ENCODE measurements at places on chromosomes 5 and 9.

DNA sequence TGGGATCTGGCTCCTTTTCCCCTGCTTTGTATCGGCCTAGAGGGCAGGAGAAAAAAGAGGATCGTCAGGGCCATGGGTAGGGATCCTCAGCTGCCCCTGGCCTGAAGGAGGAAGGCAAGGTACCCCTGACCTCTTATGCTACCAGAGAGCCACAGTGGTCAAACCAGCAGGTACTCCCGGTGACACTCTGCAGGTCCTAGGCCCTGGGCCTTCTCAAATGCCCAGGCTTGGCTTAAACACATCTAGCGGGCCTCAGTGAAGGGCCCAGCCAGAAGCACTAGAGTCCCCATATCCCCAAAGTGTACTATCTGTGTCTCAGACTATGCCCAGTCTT, 3.5 kb downstream of the IRF1 start:
- DNase-seq = no peak

DNA sequence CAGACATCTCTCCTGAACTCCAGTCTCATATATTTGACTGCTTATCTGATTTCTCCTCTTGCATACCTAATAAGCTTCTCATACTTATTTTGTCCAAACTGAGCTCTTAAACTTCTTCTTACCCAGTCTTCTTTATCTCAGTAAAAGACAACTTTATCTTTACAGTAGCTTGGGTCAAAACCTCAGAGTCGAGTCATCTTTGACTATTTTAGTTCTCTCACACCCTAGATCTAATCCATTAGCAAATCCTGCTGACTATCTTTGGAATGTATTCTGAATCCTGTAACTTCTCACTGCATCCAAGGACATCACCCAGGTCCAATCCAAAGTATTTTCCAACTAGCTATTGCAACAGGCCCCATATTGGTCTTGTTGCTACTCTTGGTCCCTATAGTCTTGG, 11.8 kb upstream of the JAK2 start:
- no peak for DNase-seq

GRCh38 chr9:75803130-75803529, 87.3 kb upstream of the PCSK5 start:
- no peak for DNase-seq

- DNase-seq = no peak
Measured at GRCh38 chr5:148465381-148466235, 81.8 kb downstream of the FBXO38 start.

- no peak for DNase-seq
Measured at GRCh38 chr9:112917987-112918362, 27.3 kb upstream of the SLC46A2 start.

DNA sequence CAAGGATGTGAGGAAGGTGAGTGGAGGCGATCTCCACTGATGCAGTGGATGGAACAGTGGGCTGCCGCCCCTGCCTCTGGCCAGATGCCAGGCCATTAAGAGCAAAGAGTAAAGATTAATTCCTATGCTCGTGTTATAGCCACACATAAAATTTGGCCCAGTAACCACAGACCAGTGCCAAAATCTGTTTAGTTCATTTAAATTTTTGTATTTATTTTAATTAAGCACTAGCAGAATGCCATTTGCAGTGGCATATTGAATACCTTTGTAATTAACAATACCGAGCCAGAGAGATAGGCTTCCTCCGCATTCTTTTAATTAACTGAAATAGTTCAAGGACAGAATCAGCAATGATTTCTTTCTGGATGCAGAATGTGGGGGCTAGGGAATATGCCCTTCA, 179.8 kb downstream of the MED10 start:
- no peak for DNase-seq

- DNase-seq = no peak
Measured at GRCh38 chr5:168002116-168002515, 289.3 kb upstream of the WWC1 start.

DNA sequence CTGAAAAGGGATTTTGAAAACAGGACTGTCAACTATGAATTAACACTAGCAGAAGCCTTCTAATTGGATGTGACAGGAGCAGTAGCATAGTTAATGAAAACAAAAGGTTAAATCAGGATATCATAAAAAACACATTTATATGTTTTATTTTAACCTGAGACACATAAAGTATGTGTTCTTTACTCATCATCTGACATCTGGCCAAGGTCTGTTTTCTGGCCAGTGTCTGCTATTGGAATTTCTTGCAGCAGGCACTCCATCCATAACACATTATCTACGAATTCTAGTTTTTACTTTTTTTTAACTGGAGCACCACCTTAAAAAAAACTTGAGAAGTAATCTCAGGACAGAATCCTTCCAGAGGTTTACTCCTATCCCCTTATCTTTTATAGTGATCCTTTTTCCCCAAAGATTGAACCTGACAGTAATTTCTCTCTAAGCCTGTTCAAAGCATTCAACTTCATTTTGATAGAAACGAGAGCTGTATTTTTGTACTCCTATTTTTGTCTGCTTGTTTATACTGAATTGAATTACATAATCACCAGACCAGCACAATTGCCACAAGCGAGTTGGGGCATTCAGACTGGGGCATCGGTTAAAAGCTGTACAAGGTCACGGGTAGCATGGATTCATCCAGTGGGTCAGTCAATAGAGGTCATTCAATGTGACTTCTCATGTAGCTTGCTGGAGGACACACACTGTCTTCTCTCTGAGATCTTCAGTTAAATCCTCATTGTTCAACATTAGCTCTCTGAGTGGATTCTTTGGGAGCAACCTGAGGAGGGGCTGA, 205.6 kb upstream of the CLINT1 start:
- DNase-seq = no peak

DNA sequence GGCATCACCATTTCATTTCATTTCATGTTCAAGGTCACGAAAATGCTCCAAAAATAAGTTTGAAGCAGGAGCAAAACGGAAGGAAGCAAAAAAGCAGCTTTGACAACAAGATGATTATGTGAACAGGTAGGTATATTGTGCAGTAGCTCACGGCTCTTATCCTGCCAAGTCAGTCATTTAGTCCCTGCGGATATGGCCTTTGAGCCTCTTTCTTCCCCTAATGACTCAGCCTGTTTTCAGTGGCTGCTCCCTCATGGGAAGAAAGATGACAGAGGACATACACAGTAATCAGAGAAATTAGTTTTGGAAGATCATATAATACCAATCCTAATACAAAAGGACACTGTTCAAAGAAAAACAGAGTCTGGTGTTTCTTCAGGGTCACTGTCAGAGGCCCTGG, 155.8 kb upstream of the GRAMD2B start:
- DNase-seq = no peak

- no peak for DNase-seq
Measured at GRCh38 chr9:127038531-127038930, 83.9 kb downstream of the ANGPTL2 start.

- DNase-seq = no peak
Measured at GRCh38 chr9:89483592-89484474, 14.1 kb downstream of the SEMA4D start.

DNA sequence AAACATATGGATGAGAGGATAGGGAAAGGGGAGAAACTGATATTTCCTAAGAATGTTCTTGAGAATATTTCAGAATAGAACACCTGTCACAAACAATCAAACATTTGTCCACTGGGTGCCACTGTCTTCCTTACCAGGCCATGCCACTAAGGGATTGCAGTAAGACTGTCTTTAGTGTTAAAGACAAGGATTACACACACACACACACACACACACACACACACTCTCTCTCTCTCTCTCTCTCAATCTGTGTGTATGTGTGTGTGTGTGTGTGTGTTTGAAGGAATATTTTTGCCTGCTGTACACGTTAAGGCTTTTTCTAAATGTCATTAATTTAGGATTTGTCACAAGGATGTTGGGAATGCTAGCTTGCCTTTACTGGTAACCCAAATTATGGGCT, 54.4 kb downstream of the CCDC192 start:
- peak; percentile 59 for DNase-seq

- no peak for DNase-seq
Measured at GRCh38 chr5:111238431-111239225, 14.4 kb downstream of the CAMK4 start.

DNA sequence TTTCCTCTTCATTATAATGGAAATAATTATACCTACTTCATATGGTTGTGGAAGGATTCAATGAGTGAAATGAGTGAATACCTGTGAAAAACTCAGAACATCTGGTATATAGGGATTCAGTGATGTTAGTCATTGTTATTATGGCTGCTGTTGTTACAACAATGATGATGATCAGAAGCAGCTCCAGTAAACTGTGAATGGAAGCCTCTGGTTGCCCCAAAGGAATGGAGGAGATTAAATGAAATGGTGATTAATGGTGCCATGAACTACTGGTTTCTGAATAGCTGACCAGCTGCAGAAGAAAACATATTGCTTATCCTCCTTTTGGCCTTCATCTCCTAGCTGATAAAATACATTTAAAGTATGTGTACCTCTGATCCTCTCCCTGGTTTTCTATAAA, 372.0 kb downstream of the ARHGEF28 start:
- DNase-seq = no peak

GRCh38 chr9:89328064-89328463, 9.8 kb downstream of the SECISBP2 start:
- no peak for DNase-seq

DNA sequence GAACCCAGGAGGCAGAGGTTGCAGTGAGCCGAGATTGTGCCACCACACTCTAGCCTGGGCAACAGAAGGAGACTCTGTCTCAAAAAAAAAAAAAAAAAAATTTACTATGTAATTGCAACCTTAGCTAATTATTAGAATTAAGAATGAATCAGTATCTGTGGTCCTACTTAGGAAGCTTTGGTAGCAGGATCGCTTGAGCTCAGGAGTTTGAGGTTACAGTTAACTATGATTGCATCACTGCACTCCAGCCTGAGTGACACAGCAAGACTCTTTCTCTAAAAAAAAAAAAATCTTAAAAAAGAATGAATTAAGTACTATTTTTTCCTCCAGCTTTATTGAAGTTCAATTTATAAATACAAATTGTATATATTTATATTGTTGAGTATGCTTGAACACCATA, 16.7 kb downstream of the NDUFAF2 start:
- no peak for DNase-seq

DNA sequence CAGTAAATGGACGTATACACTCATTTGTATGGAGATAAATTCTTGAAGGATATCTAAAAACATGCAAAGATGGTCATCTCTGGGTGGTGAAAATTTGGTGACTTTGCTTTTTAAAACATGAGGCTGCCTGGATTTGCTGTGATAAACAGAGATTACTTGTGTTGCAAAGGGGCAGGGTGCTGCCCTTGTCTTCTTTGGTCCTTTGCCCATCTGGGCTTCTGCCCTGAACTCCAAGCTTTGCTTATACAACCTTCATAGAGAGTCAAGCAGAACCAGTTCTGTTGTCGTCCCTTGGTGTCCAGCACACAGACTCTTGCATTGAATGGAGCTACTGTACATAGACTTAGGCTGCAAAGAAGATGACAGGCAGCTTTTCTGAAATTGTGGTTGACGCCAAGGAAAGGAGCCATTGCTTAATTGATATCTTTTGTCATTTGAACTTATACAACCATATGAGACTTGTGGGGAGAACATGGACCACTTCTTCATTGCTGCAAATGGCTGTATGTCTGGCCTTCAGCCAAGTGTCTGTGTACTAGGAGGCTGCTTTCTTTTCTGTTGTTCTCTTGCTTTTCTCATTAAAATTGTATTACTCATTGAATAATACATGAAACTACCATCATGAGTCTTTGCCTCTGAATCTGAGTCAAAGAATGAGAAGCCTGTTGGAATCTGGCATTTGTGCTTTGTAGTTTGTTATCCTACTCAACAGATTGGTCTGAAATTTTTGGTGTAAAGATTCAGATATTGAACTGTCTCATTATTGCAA, 152.5 kb downstream of the DMRT2 start:
- DNase-seq = no peak

DNA sequence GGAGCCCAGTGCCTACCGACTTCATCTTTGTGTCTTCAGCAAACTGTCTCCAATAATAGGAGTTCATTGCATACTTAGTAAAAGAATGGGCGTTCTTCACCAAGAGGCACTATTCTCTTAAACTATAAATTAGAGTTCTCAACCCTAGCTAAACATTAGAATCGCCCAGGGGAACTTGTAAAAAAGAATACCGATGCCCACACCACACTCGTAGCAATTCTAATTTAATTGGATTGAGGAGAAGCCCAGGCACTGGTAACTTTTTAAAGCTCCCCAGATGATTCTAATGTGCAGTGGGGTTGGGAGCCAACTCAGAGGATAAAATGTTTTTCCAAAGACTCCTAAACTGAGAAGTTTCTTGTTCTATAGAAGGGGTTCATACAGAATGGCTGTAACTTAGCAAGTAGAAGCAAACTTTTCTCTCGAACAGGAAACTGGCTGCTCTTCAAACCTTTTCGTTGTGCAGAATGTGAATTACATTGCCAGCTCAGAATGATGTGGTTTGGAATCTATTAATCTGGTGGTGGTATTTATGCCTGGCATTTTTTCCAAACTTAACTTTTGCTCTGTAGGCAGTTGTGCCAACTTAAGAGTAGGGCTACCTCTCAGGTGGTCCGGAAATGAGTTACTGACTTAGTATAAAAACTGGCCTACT, 26.4 kb upstream of the NFIB start:
- no peak for DNase-seq

DNA sequence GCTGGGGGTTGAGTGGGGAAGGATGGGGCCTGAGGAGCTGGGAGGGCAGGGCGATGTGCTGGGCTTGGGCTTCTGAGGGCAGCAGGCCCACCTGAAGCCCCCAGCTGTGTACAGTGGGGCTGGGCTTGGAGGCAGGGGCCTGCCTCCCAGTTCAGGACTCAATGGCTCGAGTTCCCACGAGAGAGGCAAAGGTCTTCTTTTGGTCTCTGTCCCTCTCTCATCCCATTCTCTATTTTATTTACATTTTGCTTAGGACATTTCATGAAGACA, 180.6 kb downstream of the MACROH2A1 start:
- DNase-seq = no peak

DNA sequence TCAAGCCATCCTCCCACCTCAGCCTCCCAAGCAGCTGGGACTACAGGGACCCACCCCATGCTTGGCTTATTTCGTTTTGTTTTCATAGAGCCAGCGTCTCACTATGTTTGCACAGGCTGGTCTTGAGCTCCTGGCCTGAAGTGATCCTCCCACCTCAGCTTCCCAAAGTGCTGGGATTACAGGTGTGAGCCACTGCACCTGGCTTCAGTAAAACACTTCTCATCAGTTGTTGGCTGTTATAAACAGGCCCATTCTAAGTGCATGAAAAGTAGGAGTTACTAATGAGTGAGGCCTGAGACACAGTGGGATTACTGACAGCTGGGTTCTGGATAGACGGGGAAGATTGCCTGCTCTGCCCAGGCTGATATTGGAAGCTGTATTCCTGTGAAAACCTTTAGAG, 3.5 kb downstream of the CRB2 start:
- DNase-seq = no peak

- no peak for DNase-seq
Measured at GRCh38 chr9:78292026-78292425, 4.9 kb upstream of the PSAT1 start.
